ENCODE measurements at places on chromosomes 7 and 10.

DNA sequence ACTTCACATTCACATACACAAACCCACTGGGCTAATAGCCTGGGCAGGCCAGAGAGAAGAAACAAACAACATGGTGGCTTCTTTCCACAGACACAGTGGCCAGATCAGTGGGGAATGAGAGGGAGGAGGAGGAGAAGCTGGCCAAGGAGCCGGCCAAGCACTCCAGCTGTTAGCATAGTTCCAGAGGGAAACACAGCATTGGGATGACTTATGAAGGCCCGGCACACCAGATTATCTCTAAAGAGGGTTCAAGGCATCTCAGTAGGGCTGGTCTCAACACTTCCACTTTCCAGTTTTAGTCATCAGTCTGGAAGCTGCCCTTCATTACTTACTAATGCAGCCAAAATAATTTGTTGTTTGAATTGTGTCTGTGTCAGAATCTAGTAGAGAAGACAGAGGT, 42.1 kb upstream of the GPR26 start:
- DNase-seq, result no peak

GRCh38 chr10:86653379-86653778, 968 bp upstream of the OPN4 start:
- DNase-seq, result no peak

GRCh38 chr10:80176526-80176925, 28.8 kb downstream of the ANXA11 start:
- DNase-seq, result no peak

DNA sequence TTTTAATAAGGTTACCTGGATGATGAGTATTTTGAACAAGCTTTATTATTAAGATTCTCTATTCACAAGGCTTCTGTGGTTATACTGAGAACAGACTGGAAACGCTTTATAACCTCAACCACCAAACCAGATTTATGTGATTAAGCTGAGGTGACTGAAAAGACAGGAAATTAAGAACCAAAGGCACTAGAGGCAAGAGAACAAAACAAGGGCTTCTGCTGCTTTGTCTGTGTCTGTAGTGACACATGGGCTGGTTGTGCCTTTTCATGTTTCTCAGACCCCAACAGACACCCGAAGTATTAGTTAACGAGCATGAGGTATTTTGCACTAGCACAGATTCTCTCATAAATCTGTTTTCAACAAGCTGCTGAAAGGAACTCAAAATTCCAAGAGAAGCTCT, 64.4 kb downstream of the RAPGEF5 start:
- no peak for DNase-seq

GRCh38 chr7:45564485-45564884, 9.7 kb upstream of the ADCY1 start:
- no peak for DNase-seq

- no peak for DNase-seq
Observed at GRCh38 chr10:116371737-116372136, 47.5 kb downstream of the CCDC172 start.

- no peak for DNase-seq
Observed at GRCh38 chr7:54743580-54743979, 15.4 kb downstream of the SEC61G start.

DNA sequence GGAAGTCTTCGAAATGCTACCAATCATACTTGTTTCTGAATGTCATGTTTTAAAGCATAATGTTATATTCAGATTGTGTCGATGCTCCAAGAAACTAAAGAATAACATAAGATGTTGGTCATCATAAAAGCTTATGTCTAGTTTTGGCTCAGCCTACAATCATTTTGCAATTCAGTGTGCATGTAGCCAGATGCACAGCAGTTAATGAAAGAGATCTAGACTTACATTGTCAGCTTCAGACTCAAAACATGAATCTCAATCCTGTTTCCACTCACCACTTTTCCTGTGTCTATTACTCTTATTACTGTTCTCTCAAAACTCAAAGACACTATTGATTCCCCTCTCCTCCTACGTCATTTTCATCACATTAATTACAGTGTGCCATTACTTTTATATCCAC, 21.4 kb downstream of the TMEM196 start:
- DNase-seq, result no peak

DNA sequence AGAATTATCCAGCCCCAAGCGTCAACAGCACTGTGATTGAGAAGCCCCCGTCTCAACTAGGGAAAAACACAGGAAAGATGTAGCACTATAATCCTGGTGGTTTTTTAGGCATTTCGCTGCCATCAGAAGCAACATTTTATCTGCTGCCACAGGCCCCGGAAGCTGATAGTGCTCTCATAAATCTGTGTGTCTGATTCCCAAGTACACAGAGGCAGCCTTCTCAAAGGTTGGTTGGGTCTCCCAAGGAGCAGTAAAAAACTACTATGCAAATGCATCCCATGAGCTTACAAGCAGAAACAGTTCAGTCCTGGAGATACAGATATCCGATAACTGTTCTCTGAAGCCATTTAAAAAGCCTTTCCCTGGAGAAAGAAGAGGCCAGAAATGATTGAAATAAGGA, 45.8 kb upstream of the LYZL1 start:
- no peak for DNase-seq

GRCh38 chr10:114335614-114336013, 68.7 kb downstream of the AFAP1L2 start:
- no peak for DNase-seq
